ENCODE measurements at places on chromosomes 5 and 9.

GRCh38 chr5:74231697-74232096 lies 408.8 kb downstream of the ENC1 start:
- no peak for DNase-seq

GRCh38 chr9:12554636-12555035 lies 138.5 kb upstream of the TYRP1 start:
- peak; percentile 28 for DNase-seq

GRCh38 chr9:135693265-135693664 lies 6.0 kb downstream of the SOHLH1 start:
- DNase-seq, result no peak

GRCh38 chr5:14980698-14981097 lies 109.1 kb upstream of the ANKH start:
- DNase-seq, result no peak

DNA sequence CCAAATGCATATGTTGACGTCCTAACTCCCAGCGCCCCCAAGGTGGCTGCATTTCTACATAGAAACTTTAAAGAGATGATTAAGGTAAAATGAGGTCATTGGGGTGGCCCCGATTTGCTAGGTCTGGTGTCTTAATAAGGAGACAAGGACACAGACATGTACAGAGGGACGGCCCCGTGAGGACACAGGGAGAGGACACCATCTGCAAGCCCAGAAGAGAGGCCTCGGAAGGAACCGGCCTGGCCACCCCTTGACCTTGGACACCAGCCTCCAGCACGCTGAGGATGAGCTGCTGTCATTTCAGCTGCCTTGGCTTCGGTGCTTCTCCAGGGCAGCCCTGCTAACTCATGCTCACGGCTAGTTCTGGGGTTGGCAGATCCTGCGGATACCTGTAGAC lies 73.2 kb downstream of the MRPL36 start:
- no peak for DNase-seq

DNA sequence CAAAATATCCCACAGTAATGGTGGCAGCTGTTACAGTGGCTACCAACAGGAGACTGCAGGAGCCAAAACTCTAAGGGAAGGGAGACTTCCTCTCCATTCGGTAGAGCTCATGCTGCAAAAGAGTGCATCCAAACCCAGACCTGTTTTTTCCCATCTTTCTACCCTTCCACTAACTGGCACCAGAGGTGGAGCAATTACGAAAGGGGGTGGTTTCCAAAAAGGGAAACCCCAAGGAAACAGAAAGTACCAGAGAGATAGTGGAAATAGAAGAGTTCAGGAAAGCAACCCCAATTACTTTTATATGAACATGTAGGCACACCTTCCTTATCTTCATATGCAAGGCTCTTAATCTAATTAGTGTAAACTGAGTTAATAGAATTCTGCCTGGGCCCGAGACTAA lies 7.3 kb upstream of the WDR41 start:
- no peak for DNase-seq

GRCh38 chr5:130331332-130331731 lies 427.1 kb downstream of the CHSY3 start:
- no peak for DNase-seq

GRCh38 chr9:33320230-33320567 lies 29.9 kb downstream of the NFX1 start:
- DNase-seq, result no peak

GRCh38 chr5:57417971-57418370 lies 64.6 kb downstream of the ACTBL2 start:
- no peak for DNase-seq

DNA sequence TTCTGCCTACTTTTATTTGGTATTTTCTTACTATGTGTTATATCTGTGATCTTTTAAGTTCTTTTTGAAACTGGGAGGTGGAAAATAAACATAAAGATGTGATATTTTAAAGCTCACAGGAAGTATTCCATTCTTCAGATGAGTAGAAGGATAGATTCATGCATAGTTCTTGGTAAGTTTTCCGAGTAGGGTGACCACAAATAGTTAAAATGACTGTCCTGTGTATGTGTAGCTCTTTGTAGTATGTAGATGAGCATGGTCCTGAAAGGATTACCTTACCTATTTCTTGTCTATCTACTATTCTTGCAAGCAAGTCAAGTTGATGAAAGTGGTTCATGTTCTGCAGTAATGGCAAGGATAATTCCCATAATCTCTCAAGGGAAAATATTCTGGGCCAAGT lies 47.7 kb downstream of the SRFBP1 start:
- DNase-seq, result no peak

GRCh38 chr5:119453040-119453373 lies 710 bp downstream of the HSD17B4 start:
- no peak for DNase-seq

GRCh38 chr5:164578401-164578800 lies 1073.0 kb downstream of the MAT2B start:
- no peak for DNase-seq

- DNase-seq, result no peak
These were observed 119.4 kb downstream of the NTRK2 start for GRCh38 chr9:84788803-84789462.

GRCh38 chr5:91443761-91444467 lies 60.8 kb upstream of the ARRDC3 start:
- peak; percentile 30 for DNase-seq

GRCh38 chr9:127919253-127919815 lies 2.5 kb upstream of the ST6GALNAC4 start:
- DNase-seq, result peak; percentile 92

GRCh38 chr5:60514152-60514551 lies 185.8 kb downstream of the DEPDC1B start:
- DNase-seq, result no peak

- peak; percentile 54 for DNase-seq
These were observed 46.5 kb downstream of the PPARGC1B start for GRCh38 chr5:149776361-149777305.

DNA sequence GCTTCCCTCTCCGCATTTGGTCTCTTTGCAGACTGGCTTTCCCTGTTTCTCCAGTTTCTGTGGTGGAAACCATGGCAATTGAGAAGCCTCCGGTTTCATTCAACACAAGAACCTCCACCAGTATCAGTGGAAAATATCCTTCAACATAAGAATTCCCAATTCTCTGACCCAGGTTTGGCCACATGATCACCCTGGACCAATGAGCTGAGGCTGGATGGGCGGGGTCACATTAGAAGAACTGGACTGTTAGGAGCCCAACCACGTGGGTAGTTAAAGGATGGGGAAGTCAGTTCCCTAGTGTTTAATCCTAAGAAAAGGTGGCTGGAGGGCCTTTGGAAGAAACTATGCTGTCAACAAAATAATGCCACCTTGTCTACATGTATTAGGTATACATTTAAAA lies 336.3 kb downstream of the DMRT2 start:
- DNase-seq, result no peak

GRCh38 chr9:126623314-126623666 lies 9.6 kb downstream of the LMX1B start:
- DNase-seq, result no peak

GRCh38 chr9:96317335-96317980 lies 15.5 kb upstream of the HSD17B3 start:
- DNase-seq, result peak; percentile 63

DNA sequence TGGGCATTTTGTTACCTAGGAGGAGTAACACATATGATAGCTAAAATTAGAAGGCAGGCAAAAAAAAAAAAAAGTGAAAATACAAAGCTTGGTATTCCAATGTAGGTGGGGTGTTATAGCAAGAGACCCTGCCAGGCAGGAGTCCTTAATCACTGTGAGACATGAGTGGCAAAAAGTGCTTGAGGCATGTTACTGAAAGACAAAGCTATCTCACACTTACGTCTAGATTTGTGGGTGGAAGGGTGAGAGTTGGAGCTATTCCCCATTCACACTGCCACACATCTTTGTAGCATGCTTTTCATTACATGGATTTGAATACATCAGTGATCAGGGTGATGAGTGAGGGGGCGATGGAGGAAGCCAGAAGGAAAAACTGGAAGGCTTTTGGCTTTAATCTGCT lies 2.6 kb upstream of the PLPPR1 start:
- no peak for DNase-seq

- DNase-seq, result peak; percentile 73
These were observed 47.0 kb upstream of the PLIN2 start for GRCh38 chr9:19174127-19174912.

- no peak for DNase-seq
These were observed 17.1 kb downstream of the SCAI start for GRCh38 chr9:125126019-125126746.

DNA sequence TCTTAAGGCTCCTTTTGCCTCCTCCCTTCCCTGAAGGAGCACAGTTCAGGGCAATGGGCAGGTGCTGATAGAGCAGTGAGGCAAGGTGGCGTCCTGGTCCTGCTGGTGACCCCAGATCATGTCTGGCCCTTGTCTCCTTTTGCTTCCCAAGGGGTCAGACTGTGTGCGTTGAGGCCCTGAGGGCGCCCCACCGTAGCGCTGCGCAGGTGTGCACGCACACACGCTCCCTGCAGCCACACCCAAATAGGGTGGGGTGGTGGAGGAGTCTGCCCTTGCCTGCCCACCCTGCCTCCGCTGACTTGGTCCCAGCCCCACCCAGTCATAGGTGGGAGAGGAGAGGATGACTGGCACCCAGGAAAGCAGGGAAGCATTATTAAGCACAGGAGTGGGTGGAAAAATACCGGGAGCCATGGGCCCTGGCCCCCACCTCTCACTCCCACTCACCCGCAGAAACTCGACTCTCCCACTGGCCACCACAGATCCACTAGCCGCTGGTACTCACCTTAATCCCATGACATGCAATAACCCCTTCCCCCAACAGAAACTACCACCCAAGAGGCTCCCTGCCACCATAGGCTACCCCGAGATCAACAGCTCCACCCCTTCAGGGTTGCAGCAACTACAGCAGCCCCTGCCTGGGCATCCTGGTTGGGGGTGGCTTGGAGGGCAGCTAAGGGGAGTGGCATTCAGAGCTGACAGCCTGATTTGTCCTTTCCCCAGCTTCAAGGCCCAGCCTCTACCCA lies 16.7 kb downstream of the PDLIM4 start:
- DNase-seq, result no peak

GRCh38 chr9:90846770-90847419 lies 45.3 kb downstream of the SYK start:
- no peak for DNase-seq

DNA sequence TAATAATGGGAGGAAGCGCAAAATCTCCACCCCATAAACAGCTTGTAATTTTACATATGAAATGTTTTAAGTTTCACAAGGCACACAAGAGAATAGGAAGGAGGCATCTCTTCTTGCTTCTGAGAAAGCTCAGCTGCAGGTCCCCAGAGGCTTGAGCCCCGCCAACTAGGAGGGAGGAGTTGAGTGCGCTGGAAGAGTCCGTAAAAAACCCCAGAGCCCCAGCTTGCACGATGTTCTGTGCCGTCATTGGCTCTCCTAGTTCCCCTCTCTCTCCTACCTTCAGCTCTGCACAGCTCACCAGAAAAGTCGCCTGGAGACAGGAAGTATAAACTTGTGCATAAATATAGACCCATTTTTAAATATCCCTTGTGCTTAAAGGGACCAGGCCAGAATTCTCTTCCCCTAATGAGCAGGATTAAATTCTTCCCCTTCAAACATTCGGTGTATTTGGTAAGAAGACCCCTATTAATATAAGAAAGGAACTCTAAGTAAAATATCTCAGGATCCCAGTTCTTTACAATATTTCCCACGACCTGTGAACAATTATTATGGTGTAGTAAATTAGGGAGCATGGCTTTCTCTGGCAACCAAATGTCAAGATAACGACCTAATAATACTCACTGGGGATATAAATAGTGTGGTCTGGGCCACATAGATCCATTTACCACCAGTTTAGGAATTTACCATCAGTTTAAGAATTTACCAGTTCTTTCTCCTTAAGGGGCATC lies 13.7 kb downstream of the GLRX start:
- DNase-seq, result no peak

DNA sequence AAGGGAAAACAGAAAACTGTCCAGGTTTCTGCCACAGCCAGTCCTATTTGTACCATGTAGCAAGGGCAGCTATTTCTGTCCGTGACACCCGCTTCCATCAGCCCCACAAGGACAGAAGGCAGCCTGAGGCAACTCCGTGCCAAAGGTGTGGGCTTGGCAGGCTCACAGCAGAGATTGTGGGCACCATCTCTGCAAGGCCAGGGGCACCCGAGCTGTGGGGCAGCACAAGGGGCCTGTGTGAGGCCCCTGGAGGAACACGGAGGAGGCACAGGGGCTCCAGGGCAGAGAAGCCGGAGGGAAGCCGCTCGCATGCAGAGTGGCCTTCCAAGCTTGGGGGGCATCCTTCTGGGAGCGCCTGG lies 43.5 kb downstream of the COL23A1 start:
- no peak for DNase-seq

GRCh38 chr9:89801742-89802670 lies 197.2 kb downstream of the GADD45G start:
- no peak for DNase-seq

DNA sequence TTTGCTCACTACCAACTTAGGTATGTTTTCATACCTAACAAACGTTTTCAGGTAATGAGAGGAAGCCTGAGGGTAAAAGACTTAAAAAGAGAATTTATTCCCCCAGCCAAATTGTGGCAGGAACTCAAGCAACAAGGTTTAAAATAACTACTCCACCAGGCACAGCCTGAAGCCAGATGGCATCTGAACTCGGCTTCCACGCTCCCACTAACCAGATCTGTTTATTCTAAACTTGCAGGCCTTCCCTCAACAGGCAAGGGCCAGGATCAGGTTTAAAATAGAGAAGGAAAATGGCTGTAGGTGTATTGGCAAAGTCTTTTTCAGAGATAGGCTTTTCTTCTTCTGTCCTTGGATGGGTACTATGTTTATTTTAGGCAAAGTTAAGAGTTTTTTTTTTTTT lies 89.4 kb downstream of the OTULIN start:
- DNase-seq, result no peak

DNA sequence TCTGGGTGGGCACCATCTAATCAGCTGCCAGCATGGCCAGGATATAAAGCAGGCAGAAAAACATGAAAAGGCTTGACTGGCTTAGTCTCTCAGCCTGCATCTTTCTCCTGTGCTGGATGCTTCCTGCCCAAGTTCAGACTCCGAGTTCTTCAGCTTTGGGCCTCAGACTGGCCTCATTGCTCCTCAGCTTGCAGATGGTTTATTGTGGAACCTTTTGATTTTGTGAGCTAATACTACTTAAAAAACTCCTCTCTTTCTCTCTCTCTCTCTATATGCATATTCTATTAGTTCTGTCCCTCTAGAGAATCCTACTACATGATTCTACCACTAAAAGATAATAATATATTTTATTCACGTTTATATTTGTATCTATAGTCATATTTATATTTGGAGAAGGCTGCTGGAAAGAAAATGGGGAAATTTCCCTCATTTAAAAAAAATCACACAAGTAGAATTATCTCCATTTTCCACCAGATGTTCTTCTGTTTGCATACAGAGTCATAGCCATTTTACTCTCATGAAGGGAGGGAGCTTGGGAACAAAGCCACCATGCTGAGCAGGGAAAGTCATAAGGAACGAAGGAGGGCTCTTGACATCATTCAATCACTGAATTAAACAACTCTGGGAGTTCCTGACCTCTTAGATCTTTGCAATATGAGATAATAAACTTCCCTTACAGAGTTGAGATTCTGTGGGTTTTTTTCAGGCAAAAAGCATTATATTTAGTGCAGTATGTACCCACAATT lies 1137.4 kb upstream of the CDH18 start:
- DNase-seq, result no peak

- no peak for DNase-seq
These were observed 98.0 kb downstream of the NR6A1 start for GRCh38 chr9:124673063-124673462.

All from HT-29 (cell line).